Stimulated activated CD8-positive, alpha-beta memory T cell treated with anti-CD3 and anti-CD28 coated beads, Interleukin-4, amount 100 ng/mL, for 4 hours (primary cell): ENCODE measurements at places on chromosomes 4 and X.

DNA sequence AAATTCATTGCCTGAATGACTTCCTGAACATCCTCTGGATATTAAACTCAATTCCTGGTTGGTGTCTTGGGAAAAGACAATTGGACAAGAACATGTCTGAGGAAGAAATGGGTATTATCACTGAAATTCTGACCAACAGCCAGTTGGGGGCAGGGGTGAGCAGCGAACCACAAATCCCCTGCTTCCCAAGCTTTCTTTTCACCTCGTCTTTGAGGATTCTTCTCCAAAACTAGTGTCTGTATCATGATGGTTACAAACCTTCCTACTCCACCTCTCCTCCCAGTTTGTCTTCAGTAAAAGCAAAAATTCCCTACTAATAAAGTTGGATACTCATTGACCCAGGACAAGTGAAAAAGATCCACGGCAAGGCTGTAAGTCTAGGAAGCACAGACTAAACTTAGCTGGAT lies 48.3 kb upstream of the WDR1 start:
- no peak for DNase-seq

DNA sequence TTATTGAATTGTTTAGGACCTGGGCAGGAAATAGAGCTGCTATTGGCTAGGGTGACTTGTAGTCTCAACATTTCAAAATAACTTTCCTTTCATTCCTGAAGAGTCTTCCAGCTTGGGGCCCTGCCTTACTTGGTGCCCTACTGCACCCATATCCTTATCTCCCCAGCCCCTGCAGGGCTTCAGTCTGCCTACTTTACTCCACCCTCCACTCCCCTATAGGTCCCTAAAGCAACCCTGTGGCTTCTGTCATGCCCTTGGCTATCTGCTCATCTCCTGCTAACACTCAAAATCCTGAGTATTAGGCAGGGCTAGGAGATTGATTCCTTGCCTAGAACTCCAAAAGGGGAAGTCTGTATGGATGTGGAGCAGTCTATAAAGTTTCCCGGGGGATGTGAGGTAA lies 57.6 kb upstream of the PRKG2 start:
- no peak for DNase-seq

DNA sequence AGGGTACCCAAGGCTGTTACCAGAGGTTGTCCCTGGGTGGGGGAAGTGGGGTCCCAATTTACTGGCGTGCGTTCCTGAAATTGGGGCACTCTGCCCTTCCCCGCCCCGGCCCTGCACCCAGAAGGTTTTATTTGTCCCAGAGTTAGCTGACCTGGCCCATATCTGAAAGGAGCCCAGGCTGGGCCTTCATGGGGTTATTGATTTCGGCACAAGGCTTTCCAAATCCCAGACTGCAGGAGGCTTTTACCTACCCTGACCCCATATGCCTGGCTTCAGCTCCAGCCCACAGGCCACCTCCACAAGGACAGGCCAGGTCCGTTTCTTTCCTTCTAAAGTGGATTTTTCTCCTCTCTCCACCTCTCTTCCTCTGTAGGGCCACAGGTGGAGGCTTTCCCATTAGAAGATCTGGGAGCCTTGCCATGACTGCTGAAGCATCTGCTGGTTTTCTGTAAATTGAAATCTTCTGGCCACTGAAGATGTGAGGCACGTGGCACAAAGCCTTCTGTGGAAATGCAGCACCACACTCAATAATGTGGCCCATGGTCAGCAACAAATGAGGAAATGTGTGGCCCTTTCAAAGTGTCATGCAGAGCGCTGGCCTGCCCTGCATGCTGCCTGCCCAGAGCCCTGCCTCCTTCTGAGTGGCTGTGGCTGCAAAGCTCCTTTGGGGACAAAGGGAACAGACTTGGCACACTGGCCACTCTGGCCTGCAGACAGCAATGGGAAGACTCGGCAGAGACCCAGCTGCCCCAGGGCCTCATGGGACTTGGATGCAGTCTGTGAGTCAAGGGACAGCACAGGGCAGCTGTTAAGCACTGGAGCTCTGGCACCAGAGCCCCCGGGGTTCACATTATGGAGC lies 43.1 kb upstream of the MTM1 start:
- DNase-seq: no peak

- no peak for DNase-seq
These were observed 38.8 kb downstream of the SEC31A start for GRCh38 chr4:82851885-82852750.

GRCh38 chr4:40546506-40546905 lies 83.2 kb downstream of the RBM47 start:
- DNase-seq: no peak

GRCh38 chrX:104742355-104742754 lies 176.4 kb downstream of the IL1RAPL2 start:
- DNase-seq: no peak

DNA sequence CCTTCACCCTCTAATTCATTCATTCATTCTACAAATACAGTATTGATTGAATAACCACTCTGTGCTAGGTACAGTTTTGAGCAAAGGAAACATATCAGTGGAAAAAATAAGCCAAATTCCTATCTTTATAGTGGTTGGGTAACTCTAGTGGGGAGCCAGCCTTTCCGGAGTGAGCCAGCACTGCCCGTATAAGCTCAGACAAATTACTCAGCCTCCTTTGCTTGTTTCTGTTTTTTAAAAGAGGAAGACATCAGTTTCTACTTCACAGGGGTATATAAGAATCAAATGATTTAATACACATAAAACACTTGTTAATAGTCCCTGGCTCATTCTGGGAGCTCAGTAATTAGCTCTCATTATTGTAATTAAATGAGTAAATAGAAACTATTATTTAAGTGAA lies 238.2 kb upstream of the MAD2L1 start:
- DNase-seq: no peak
